ENCODE measurements at places on chromosomes 3 and 15.

GRCh38 chr3:27110020-27110419, 259.2 kb downstream of the NEK10 start:
- no peak for DNase-seq

DNA sequence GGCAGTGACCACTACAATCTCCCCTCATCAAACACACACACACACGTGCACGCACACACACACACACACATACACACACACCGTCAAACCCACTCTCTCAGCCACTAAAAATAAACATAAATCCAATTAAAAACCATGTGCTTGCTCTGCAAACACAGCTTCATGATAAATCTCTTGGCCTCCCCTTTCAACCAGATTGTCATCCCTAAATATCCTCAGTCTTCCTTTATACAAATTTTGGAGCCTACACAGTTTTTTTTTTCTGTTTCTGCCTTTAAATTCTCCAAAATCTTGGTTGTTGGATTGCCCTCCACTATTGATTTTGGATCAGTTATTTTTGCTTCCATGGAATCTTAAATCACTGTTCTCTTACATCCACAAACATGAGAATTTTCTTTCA, 245.6 kb downstream of the SATB1 start:
- DNase-seq = no peak

- no peak for DNase-seq
Observed at GRCh38 chr15:74123131-74123429, 7.3 kb upstream of the ISLR2 start.

DNA sequence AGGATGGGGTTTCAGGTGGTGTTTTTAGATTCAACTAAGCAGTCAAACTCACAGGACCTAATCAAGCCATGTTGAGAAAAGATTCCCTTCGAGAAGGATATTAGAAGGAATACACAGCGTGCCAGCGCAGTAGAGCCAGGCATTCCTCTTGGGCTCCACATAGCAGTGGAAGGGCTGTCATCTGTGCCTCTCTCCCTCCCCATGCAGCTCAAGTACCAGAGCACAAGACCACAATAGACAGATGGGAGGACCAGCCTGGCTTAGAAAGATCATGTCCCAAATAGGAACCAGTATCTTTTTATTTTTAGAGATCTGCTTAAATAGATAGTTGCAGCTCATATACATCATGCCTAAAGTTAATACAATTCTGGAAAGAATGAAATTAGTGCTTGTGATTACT, 37.9 kb downstream of the LMLN start:
- DNase-seq = no peak

- DNase-seq = no peak
Observed at GRCh38 chr15:39787479-39787878, 4.8 kb upstream of the FSIP1 start.

DNA sequence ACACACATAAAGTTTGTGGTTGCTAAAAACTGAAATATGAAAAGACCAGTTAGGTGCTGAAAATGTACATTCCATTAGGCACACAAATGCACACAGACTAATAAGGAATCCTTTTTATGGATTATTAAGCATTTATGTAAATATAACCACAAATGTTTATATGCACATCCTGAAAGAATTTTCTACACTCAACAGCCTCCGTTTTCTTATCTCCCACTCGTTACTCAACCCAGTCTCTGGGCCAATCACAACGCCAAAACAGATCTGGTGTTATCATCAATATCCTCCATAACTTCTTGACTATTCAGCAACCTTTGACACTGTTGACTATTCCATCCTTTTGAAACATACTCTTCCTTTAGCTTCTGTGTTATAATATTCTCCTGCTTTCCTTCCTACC, 136.4 kb downstream of the ATP8B4 start:
- no peak for DNase-seq

DNA sequence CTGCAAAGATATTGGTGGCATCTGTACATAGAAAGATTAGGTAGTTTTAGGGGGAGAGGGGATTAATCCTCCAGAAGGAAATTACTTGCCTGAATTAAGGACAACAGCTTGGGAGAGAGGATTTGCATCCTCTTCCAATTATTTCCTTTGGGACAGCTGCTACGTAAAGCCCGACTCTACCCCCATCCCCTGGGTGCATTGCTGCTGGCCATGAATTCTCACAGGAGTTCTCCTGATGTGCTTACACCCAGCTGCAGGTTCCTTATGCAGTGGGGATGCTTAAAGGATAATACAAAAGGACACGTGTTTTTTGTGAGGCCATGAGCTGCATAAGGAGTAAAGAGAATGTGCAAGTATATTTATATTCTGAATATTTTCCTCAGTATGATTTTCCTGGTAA, 132.3 kb downstream of the VPS8 start:
- no peak for DNase-seq

DNA sequence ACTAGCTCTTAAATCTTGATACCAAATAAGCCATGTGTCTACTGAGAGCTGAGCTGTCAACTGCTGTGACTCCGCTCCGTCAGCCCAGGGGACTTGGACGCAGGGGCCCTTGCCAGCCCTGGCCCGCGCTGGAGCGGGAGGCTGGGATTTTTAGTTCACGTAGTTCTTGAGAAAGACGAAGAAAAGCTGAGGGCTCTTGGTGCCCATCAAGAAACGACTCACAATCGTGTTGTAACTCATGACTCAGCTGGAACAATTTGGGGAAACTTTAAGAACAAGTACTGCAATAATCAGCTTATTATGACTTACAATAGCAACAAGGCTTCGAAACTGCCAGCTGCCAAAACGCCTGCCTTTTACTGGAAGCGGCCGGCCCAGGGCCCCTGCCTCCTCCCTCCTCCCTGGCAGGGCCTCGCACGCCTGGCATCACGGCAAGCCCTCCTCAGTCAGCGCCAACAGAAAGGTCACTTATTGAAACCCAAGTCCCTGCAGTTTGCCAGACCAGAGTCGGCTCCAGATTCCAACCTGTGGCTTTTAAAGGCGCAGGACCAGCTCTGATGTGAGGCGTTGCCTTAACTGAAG, 60.3 kb downstream of the RGMA start:
- DNase-seq = no peak

- DNase-seq = peak; percentile 14
Observed at GRCh38 chr3:64408770-64409169, 183.5 kb upstream of the PRICKLE2 start.

DNA sequence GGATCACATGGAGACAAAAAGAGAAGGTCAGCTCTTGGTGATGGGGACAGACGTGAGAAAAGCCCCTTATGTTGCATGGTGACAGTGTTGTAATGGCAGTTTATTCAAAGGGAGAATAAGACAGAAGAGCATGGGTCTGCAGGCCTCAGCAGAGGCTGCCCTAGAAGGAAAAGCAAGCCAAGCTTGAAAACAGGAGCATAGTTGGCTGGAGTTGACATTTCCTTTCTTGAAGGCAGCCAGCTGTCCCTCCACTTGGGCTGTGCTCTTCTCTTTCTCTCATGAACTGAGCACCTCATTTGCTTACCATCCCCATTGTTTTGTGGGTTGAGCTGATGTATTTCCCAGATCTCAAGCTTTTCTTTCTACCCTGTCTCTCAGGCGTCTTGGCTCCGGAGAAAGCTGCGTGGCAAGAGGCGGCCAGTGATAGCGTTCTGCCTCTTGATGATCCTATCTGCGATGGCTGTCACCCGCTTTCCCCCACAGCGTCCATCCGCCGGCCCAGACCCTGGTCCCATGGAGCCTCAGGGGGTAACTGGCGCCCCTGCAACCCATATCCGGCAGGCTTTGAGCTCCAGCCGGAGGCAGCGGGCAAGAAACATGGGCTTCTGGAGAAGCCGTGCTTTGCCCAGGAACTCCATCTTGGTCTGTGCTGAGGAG, 52.9 kb downstream of the GASK1A start:
- no peak for DNase-seq

GRCh38 chr15:75235051-75235673, 23.0 kb upstream of the GOLGA6C start:
- DNase-seq = no peak
